ENCODE measurements at places on chromosomes 7 and 10. TPM values are rescaled to one million over a fixed set of nuclear protein-coding genes. Genes with fewer than 3 reads are reported as not detected.

The AGR3 gene
- total RNA-seq: not detected

The CHST12 gene
- total RNA-seq: 25.6 TPM

The TRPV5 gene
- total RNA-seq: not detected

The VWA2 gene
- not detected for total RNA-seq

The STEAP2 gene
- total RNA-seq: 2.9 TPM

The NAT16 gene
- total RNA-seq: 0.27 TPM

GRCh38 chr7:149355390-149356048 lies 93.5 kb downstream of the ZNF783 start:
- H3K27ac ChIP-seq: no peak overlapping the region
- H3K4me1 ChIP-seq: no peaks in the 10 kb centered on the region
- H3K27me3 ChIP-seq: no peaks in the 10 kb centered on the region
- no peak overlapping the region for H3K4me3 ChIP-seq
- H3K36me3 ChIP-seq: no peaks in the 10 kb centered on the region

DNA sequence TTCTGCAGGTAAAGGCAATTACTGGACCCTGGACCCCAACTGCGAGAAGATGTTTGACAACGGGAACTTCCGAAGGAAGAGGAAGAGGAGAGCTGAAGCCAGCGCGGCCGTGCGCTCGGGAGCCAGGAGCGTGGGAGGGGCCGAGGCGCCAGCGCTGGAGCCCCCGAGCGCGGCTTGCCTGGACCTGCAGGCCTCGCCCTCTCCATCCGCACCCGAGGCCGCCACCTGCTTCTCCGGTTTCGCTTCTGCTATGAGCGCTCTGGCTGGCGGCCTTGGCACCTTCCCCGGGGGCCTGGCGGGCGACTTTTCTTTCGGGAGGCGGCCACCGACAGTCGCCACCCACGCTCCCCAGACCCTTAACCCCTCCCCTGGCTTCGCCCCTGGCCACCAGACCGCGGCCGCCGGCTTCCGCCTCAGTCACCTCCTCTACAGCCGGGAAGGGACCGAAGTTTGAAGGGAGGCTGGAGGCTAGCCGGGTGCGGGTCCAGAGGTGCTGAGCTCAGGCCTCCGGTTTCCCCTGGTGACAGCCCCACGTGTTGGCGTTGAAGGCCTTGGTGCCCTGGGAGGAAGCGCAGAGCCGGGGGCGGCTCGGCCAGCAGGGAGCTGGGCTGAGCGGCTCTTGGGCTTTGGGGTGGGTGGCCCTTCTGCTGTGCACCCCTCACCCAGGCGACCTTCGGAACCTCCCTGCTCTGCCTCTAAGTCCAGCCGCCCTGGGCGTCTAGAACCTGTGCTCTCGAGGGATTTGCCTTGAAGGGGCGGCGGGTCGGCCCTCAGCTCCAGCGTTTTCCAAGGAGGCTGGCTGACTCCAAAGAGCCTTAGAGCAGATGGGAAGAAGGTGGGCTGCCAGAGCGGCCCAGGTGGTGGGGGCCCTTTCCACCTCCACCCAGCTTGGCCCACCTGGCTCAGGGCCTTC lies 1.8 kb downstream of the FOXI2 start:
- H3K27me3 ChIP-seq: peaks cover 97% of the 10 kb centered on the region
- no peaks in the 10 kb centered on the region for H3K4me1 ChIP-seq

- H3K4me3 ChIP-seq: no peak overlapping the region
- H3K27me3 ChIP-seq: no peaks in the 10 kb centered on the region
- H3K27ac ChIP-seq: no peak overlapping the region
- peaks cover 3% of the 10 kb centered on the region for H3K4me1 ChIP-seq
These were observed 9.2 kb upstream of the NT5C2 start for GRCh38 chr10:103202319-103202718.

GRCh38 chr7:153290066-153290465 lies 530.5 kb downstream of the ACTR3B start:
- no peak overlapping the region for H3K4me3 ChIP-seq
- no peak overlapping the region for H3K27ac ChIP-seq
- DNase-seq: no peak

DNA sequence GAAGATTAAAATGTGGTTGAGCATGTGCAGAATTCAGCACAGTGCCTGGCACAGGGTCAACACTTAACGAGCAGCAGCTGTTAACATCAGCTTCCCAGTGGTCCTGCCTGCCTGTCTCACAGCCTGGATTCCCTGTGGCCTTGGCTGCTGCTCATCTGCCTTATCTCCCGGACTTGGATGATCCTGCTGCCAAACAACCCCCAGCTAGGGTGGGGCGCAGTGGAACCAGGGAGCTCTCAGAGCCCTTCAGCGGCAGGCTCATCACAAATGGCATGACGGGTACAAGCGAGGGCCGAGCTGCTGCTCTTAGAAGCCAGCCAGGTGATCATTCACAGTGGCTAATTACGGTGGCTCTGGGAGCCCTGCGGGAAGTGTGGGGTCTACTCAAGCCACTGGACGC lies 13.0 kb upstream of the SMARCD3 start:
- no peak overlapping the region for H3K27ac ChIP-seq
- H3K36me3 ChIP-seq: no peaks in the 10 kb centered on the region
- H3K4me1 ChIP-seq: no peaks in the 10 kb centered on the region
- DNase-seq: peak; percentile 52
- H3K27me3 ChIP-seq: no peaks in the 10 kb centered on the region
- no peak overlapping the region for H3K4me3 ChIP-seq

DNA sequence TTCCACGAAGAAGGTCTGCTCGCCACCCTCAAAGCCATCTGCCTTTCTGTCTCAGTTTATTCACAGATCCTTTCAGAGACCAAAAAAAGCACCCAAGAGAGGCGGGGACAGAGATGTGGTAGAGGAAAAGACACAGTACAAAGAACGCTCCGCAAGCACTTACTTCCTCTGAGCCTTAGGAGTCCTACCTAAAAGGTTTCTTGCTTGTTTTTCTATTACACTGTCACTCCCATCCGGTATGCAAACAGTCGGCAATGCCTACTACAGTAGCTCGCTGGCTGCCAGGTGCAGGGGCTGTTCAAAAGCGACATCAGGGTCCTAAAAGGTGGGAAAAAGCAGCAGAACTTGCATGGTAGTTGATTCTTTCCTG lies 816 bp downstream of the TECPR1 start:
- peak overlapping the region; percentile 91 for H3K4me3 ChIP-seq
- H3K27me3 ChIP-seq: no peaks in the 10 kb centered on the region
- H3K27ac ChIP-seq: no peak overlapping the region
- H3K36me3 ChIP-seq: no peaks in the 10 kb centered on the region
- peaks cover 11% of the 10 kb centered on the region for H3K4me1 ChIP-seq

DNA sequence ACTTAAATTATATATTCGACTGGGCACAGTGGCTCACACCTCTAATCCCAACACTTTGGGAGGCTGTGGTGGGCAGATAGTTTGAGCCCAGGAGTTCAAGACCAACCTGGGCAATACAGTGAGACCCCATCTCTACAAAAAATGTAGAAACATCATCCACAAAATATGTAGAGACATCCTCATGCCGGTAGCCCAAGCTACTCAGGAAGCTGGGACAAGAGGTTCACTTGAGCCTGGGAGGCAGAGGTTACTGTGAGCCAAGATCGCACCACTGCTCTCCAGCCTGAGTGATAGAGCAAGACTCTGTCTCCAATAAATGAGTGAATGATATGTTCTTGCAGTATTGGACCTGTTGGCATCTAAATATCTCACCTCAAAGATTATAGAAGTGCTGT lies 22.6 kb upstream of the TNS3 start:
- no peaks in the 10 kb centered on the region for H3K4me1 ChIP-seq
- no peaks in the 10 kb centered on the region for H3K27me3 ChIP-seq
- no peak overlapping the region for H3K4me3 ChIP-seq
- no peak for DNase-seq
- H3K27ac ChIP-seq: no peak overlapping the region

- H3K36me3 ChIP-seq: no peaks in the 10 kb centered on the region
- H3K4me3 ChIP-seq: no peak overlapping the region
- no peak overlapping the region for H3K27ac ChIP-seq
- no peaks in the 10 kb centered on the region for H3K27me3 ChIP-seq
These were observed 177.7 kb downstream of the CUX1 start for GRCh38 chr7:101995121-101995520.

DNA sequence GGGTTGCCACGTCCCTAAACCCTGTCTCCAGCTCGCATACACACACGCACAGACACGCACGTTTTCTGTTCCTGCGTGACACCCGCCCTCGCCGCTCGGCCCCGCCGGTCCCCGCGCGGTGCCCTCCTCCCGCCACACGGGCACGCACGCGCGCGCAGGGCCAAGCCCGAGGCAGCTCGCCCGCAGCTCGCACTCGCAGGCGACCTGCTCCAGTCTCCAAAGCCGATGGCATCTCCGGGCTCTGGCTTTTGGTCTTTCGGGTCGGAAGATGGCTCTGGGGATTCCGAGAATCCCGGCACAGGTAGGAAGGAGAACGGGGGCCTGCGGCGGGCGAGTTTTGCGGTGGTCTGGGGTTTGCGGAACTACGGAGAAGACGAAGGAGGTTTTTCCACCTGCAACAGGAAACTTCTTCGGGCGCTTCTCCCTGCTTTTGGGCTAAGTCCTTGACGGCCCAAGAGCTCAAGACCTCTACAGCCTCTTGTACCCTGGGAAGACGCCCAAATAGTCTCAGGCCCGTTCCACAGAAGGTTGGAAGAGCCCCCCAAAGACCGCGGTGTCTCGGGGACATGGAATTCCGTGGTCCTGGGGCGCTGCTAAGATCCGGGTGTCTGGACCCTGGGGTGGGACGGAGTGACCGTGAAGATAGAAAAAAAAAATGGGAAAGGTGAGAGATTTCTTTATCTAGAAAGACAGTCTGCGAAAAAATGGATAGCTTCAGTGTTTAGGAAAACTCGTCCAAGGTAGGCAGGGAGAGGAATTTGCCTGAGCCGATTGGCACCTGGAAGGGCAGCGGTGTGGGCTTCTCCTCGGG lies at the start of gene GAD2:
Gene GAD2 (plus strand): TSS at position 190 of the 811 bp plus-strand sequence. CDS start 36 bp downstream, at position 226.
- H3K4me1 ChIP-seq: peaks cover 19% of the 10 kb centered on the region
- DNase-seq: no peak
- H3K4me3 ChIP-seq: peak within 1 kb of the TSS; percentile 20
- H3K27ac ChIP-seq: no peak within 1 kb of the TSS
- H3K36me3 ChIP-seq: no peaks in the 10 kb centered on the region
- peaks cover 100% of the 10 kb centered on the region for H3K27me3 ChIP-seq

DNA sequence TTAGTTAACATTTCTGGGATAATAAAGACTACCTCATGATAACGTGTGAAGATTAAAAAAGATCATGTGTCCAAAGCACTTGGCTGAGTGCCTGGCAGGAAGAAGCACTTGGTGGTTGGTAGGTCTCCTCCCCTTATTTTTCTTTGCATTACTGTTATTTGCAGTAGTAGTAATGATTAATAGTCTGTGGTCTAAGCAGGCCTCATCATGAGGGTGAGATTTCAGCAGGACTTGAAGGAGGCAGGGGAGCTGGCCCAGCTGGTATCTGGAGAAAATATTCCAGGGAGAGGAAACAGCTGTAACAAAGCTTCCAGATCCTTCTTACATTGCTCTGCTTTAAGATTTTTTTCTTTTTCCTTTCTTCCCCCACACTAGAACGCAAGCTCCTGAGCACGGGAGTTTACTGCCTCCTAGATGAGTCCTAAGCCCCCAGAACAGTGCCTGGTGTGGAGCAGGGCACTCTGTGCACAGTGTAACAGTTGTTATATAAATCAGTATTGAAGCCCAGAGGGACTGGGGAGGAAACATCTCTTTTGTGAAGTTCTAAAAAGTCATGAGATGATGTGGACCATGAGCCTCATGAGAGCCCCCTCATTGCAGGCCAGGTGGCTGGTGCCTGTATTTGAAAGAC lies 31.1 kb upstream of the RHEB start:
- H3K27ac ChIP-seq: no peak overlapping the region
- no peaks in the 10 kb centered on the region for H3K36me3 ChIP-seq
- H3K4me1 ChIP-seq: peaks cover 3% of the 10 kb centered on the region
- DNase-seq: no peak
- H3K27me3 ChIP-seq: no peaks in the 10 kb centered on the region
- no peak overlapping the region for H3K4me3 ChIP-seq

- no peaks in the 10 kb centered on the region for H3K27me3 ChIP-seq
- no peak for DNase-seq
- no peaks in the 10 kb centered on the region for H3K36me3 ChIP-seq
- no peaks in the 10 kb centered on the region for H3K4me1 ChIP-seq
- no peak overlapping the region for H3K4me3 ChIP-seq
- H3K27ac ChIP-seq: no peak overlapping the region
These were observed 30.6 kb downstream of the COL28A1 start for GRCh38 chr7:7504910-7505704.

DNA sequence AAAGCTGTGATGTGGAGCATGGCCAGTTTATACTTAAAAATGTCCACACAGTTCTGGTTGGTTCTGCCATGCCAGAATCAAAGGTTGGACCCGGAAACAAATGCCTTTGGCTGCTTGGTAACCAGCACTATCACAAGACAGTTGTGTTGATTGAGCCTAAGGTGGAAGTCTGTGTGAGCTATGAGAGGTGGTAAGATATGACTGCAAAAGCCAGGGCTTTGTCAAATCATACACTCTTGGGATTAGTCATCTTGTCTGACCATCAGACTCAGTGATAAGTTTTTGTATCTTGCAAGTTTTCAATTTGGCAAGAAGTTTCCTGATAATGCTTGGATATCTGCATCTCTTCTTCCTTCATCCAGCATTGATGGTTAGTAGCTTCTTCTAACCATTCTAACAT lies 35.5 kb downstream of the GPR141 start:
- H3K27ac ChIP-seq: no peak overlapping the region
- H3K4me1 ChIP-seq: no peaks in the 10 kb centered on the region
- no peaks in the 10 kb centered on the region for H3K27me3 ChIP-seq
- H3K4me3 ChIP-seq: no peak overlapping the region
- DNase-seq: no peak

GRCh38 chr10:103545771-103546281 lies 52.3 kb downstream of the NEURL1 start:
- H3K27me3 ChIP-seq: no peaks in the 10 kb centered on the region
- no peaks in the 10 kb centered on the region for H3K36me3 ChIP-seq
- H3K4me3 ChIP-seq: no peak overlapping the region
- no peak for DNase-seq

- H3K27ac ChIP-seq: peak overlapping the region; percentile 86
- no peaks in the 10 kb centered on the region for H3K27me3 ChIP-seq
- no peak overlapping the region for H3K4me3 ChIP-seq
These were observed 31.6 kb downstream of the OGDH start for GRCh38 chr7:44637788-44638594.

DNA sequence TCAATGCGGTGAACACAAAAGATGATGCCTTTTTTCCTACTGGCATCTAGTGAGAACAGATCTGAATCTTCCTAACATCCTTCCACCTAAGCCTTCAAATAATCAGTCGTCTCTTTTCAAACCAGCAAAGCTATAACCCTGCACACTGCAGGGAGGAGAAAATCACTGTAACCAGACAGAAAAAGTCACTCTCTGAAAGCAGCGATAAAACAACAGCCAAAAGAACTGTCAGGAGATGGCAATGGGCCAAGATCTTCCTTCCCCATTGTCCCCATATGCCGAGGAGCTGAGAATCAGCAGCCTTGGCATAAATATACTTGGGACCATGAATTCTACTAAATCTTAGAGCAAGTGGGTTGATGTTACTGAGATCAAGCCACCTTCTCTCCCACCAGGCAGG lies 13.1 kb downstream of the FZD9 start:
- H3K36me3 ChIP-seq: peaks cover 78% of the 10 kb centered on the region
- no peaks in the 10 kb centered on the region for H3K4me1 ChIP-seq
- H3K27ac ChIP-seq: no peak overlapping the region
- no peak overlapping the region for H3K4me3 ChIP-seq
- DNase-seq: peak; percentile 28
- no peaks in the 10 kb centered on the region for H3K27me3 ChIP-seq

Data from cardiac muscle cell (in vitro differentiated cells and primary cell).